ENCODE measurements at places on chromosomes 6 and 20. TPM values are rescaled to one million over a fixed set of nuclear protein-coding genes. Genes with fewer than 3 reads are reported as not detected.

PRKN gene
- 2.6 TPM for total RNA-seq

STMND1 gene
- total RNA-seq = not detected

ZC2HC1B gene
- total RNA-seq = not detected

EFHC1 gene
- total RNA-seq = 12.4 TPM

FAM83C gene
- total RNA-seq = not detected

GSTA3 gene
- total RNA-seq = not detected

ACTL10 gene
- total RNA-seq = 0.22 TPM

SIRPB2 gene
- not detected for total RNA-seq

Data from HCT116 (cell line).